Activated CD4-positive, alpha-beta T cell treated with anti-CD3 and anti-CD28 coated beads, Interleukin-2, amount 10 ng/mL, durations not matched to agents 24 days and 14 days (primary cell): ENCODE measurements at places on chromosomes 16 and 17. TPM values are rescaled to one million over a fixed set of nuclear protein-coding genes. Genes with fewer than 3 reads are reported as not detected.
A peak's percentile ranks its signal among the peaks of the same experiment; 100 is the strongest.

The GUCY2D gene
- total RNA-seq: not detected in 2 replicates

The TBC1D3E gene
- not detected in 2 replicates for total RNA-seq

The MT3 gene
- total RNA-seq: 5.9 and 9.3 TPM in 2 replicates

The ABCC11 gene
- 0.12 TPM in 1 of 2 replicates, not detected in the other for total RNA-seq

The FSCN2 gene
- 0.26 and 0.51 TPM in 2 replicates for total RNA-seq

The SLC5A11 gene
- total RNA-seq: not detected in 2 replicates

The SCNN1B gene
- not detected in 2 replicates for total RNA-seq

The SOST gene
- not detected in 2 replicates for total RNA-seq

DNA sequence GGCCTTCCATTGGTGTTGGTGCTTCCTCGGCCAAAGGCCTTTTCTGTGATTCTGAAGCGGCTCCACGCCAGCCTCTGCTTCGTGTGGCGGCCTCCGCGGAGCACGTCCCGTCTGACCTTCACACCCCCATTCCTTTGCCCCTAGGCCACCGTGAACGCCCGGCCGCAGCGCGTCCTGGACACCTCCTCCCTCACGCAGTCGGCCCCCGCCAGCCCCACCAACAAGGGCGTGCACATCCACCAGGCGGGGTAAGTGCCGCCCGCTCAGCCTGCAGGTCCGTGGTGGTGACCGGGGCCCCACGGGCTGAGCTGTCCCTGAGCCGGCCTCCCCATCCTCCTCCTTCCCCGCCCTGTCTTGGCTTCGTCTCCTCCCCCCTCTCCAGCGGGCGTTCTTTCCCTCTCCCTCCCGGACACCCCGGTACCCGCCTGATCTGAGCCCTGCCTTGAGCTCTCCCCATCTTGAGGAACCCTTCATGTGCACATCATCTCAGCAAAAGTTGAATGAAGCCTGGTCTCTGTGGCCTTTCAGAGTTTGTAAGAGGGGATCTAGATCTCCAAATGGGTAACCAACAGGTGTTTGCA lies 69.0 kb upstream of the CHMP6 start:
- no peak for DNase-seq
- no peak overlapping the region for H3K4me3 ChIP-seq
- H3K36me3 ChIP-seq: peaks cover 35% of the 10 kb centered on the region
- no peak overlapping the region for H3K27ac ChIP-seq
- H3K27me3 ChIP-seq: no peaks in the 10 kb centered on the region

GRCh38 chr17:27915709-27916108 lies 22.5 kb upstream of the LYRM9 start:
- H3K36me3 ChIP-seq: no peaks in the 10 kb centered on the region
- no peaks in the 10 kb centered on the region for H3K4me1 ChIP-seq
- peaks cover 5% of the 10 kb centered on the region for H3K27me3 ChIP-seq
- H3K27ac ChIP-seq: no peak overlapping the region

DNA sequence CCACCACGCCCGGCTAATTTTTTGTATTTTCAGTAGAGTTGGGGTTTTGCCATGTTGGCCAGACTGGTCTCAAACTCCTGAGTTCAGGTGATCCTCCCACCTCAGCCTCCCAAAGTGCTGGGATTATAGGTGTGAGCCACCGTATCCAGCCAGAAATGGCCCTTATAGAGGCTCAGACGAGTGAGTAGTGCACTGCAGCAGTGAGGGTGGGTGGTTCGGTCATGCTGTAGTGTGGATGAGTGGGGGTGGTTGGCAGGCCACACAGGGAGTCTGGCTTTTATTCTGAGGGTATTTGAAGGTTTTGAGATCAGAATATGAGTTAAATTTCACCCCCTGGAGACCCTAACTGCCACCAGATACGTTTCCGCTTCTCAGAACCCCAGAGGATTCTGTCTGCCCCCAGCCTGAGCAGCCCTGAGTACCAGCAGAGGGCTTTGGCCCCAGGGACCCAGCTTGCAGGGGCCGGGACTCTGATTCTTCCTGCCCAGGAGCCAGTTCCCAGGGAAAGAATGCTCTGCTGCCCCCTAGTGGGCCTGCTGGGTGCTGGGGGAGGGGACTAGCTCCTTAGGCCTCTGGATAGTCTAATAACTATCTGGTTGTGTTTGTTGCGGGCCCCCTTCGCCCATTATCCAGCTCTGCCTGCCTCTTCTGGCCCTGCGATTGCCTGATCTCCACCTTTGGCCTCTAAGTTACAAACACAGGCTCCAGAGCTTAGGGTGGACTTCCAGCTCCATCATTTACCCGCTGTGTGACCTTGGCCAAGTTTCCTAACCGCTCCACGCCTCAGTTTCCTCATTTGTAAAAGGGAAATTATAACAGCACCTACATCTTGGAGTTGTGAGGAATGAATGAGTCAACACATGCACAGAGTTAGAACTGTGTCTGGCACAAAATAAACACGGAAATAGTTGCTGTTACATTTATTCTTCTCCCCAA lies 2.0 kb downstream of the ZNF771 start:
- H3K4me1 ChIP-seq: peaks cover 31% of the 10 kb centered on the region
- peak overlapping the region; percentile 94 for H3K4me3 ChIP-seq
- peak; percentile 98 for DNase-seq
- H3K36me3 ChIP-seq: peaks cover 26% of the 10 kb centered on the region

GRCh38 chr16:14303639-14304394 lies 232.7 kb downstream of the MRTFB start:
- H3K4me1 ChIP-seq: peaks cover 14% of the 10 kb centered on the region
- no peak overlapping the region for H3K27ac ChIP-seq
- peak overlapping the region; percentile 78 for H3K4me3 ChIP-seq

DNA sequence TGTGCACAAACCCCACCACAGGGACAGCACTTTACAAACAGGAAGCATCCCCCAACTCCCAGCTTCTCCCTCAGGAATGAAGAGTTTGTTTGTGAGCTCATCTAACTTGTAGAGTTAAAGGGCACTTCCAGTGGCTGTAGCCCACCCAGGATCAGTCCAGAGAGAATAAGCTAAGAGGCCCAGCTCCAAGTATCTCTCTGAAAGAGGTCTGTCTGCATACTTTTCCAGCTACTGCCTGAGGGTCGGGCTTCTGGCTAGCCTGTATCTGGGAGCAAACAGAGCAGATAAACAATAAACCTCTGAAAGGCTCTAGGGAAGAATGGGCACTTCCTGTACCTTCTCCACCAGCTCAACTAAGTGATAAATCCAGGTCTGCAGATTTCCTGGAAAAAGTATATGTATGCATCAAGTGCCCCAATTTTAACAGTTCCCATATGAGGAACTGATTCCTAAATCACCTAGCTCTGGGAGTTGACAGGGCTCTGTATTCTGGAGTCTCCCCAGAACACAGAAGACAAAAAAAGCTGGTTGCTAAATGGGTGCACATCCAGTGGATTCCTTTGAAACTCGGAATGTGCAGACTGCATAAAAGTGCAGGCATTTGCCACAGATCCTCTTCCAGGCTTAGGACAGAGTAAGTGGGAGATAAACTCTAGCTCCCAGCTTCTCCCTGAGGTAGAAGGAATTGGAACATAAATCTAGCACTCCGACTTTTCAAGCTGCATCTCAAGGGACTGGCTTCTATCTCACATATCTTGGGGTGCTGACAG lies 37.1 kb upstream of the MYLK3 start:
- peaks cover 14% of the 10 kb centered on the region for H3K4me1 ChIP-seq
- no peak overlapping the region for H3K27ac ChIP-seq
- peaks cover 15% of the 10 kb centered on the region for H3K27me3 ChIP-seq
- no peaks in the 10 kb centered on the region for H3K36me3 ChIP-seq

DNA sequence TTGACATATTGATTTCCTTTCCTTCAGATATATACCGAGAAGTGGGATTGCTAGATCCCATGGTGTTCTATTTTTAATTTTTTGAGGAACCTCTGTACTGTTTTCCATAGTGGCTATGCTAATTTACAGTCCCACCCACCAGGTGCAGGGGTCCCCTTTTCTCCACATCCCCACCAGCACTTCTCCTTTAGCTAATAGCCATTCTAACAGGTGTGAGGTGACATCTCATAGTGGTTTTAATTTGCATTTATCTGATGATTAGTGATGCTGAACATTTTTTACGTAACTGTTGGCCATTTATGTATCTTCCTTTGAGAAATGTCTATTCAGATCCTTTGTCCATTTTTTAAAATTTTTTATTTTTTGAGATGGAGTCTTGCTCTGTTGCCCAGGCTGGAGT lies 93.9 kb downstream of the SDR42E1 start:
- no peak for DNase-seq
- no peak overlapping the region for H3K4me3 ChIP-seq
- H3K27ac ChIP-seq: no peak overlapping the region
- no peaks in the 10 kb centered on the region for H3K4me1 ChIP-seq
- no peaks in the 10 kb centered on the region for H3K27me3 ChIP-seq
- no peaks in the 10 kb centered on the region for H3K36me3 ChIP-seq

DNA sequence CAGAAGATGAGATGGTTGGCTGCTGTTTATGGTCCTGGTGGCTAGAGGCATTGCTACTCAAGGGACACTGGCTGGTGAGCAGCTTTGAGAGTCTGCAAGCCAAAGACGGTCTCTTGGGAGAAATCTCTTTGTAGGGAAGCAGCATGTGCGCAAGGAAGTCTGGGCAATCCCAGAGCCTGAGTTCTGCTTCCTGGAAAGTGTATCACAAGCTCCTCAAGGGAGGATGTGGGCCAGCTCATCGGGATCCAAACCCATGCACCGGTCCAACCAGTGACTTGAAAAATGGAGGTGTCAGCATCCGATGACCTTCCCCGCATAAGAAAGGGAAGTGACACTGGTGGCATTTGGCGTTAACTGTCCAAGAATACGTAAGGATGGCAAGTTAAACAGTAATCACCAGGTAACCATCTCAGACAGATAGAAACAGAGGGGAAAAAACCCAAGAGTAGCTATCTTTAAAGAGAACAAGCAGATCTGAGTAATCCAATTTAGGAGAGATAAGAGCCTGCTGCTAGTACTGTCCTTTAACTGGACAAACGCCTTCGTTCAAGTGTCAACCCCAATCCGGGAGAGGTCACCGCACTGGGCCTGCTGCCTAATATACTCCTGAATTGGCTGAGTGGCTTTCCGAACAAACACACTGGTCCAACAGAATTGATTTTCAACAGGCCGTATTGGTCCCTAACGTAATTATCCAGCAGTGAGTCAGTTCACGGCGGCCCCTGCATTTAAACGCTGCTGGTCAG lies 303.0 kb upstream of the ZFHX3 start:
- H3K27ac ChIP-seq: no peak overlapping the region
- no peaks in the 10 kb centered on the region for H3K36me3 ChIP-seq
- H3K4me3 ChIP-seq: no peak overlapping the region
- H3K4me1 ChIP-seq: no peaks in the 10 kb centered on the region
- no peaks in the 10 kb centered on the region for H3K27me3 ChIP-seq

DNA sequence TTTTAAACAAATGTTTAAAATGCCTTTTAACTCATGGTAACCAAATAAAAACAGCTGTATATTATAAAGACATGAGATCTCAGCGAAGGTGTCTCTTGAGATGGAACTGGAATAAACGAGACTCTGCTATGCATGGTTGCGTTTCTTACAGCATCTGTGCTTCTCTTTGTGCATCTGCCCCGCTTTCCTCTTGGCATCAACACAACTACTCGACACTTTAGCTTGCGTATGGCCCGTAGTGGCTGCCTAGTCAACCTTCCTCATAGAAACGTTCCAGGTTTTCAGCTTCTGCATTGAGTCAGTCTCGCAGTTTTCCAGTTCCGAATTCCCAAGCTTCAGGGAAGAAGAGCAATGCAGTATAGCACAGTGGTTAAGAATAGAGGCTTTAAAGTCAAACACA lies 214.9 kb downstream of the CEP112 start:
- DNase-seq: no peak
- no peak overlapping the region for H3K4me3 ChIP-seq
- no peaks in the 10 kb centered on the region for H3K4me1 ChIP-seq
- peaks cover 6% of the 10 kb centered on the region for H3K27me3 ChIP-seq

- H3K4me3 ChIP-seq: peak overlapping the region; percentile 81
- H3K36me3 ChIP-seq: peaks cover 10% of the 10 kb centered on the region
- H3K27me3 ChIP-seq: no peaks in the 10 kb centered on the region
- peaks cover 45% of the 10 kb centered on the region for H3K4me1 ChIP-seq
- H3K27ac ChIP-seq: no peak overlapping the region
Observed at GRCh38 chr17:38353086-38353604, 1.5 kb downstream of the SOCS7 start.

DNA sequence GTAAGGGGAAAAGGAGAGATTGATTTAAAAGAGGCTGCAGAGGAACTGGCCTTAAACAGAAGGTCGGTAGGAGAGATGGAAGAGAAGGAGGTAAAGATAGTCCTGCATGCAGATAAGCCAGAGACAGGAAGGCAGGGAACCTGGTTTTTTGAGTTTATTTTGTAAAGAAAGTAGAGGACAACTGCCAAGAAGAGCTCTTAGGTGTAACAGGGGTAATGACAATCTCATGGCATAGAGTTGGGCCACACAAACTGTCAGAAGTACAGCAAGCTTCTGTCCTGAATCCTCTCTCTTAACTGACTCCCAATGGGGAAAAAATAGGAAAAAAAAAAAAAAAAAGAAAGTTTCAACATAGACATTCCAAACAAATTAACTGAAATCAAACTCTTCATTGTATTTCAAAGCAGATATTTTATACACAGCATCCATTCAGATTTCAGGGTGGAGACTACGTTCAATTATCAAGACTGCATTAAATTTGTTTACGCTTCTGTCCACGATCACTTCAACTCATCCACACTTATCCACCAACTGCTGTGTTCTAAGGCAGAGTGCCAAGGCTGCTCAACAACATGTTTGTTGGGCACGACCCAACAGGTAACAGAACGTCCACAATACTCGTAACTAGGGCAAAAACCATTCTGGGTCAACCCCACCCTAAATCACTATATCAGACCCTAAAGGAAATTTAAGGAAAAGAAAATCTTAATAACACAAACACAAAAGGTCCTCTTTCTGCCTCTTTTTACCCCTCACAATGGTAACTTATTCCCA lies 34.9 kb downstream of the USP31 start:
- H3K4me1 ChIP-seq: peaks cover 2% of the 10 kb centered on the region
- H3K27ac ChIP-seq: no peak overlapping the region
- H3K4me3 ChIP-seq: no peak overlapping the region
- H3K27me3 ChIP-seq: no peaks in the 10 kb centered on the region
- DNase-seq: no peak

DNA sequence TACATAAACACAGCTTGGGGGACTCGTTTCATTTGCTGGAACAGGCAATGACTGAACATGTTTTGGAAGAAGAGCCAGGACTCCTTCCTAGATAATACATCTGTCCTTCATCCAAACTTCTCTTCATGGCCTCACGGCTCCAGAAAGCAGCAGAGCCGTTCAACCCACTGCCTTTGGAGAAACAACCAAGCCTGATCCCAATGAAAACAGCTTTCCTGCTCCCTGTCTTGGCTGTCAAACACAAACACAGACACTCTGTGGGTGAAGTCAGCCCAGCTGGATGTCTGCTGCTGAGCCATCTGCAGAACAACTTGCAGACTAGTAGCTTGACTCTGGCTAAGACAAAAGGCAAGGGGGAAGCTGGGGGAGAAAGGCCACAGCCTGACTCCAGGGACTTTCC lies 345.1 kb upstream of the PSMD7 start:
- no peak for DNase-seq
- no peaks in the 10 kb centered on the region for H3K27me3 ChIP-seq
- H3K27ac ChIP-seq: no peak overlapping the region
- H3K4me3 ChIP-seq: no peak overlapping the region
- H3K4me1 ChIP-seq: no peaks in the 10 kb centered on the region

- H3K27ac ChIP-seq: no peak overlapping the region
- H3K4me1 ChIP-seq: no peaks in the 10 kb centered on the region
- no peaks in the 10 kb centered on the region for H3K36me3 ChIP-seq
- DNase-seq: no peak
Observed at GRCh38 chr16:49664221-49665215, 191.4 kb downstream of the ZNF423 start.

- no peak overlapping the region for H3K4me3 ChIP-seq
- peaks cover 25% of the 10 kb centered on the region for H3K36me3 ChIP-seq
- H3K27ac ChIP-seq: peak overlapping the region; percentile 7
- no peak for DNase-seq
- H3K27me3 ChIP-seq: no peaks in the 10 kb centered on the region
Observed at GRCh38 chr16:70577256-70577698, 53.7 kb downstream of the SF3B3 start.

GRCh38 chr17:29579866-29580771 lies 9.3 kb downstream of the GIT1 start:
- H3K4me3 ChIP-seq: no peak overlapping the region
- H3K27ac ChIP-seq: peak overlapping the region; percentile 82
- no peaks in the 10 kb centered on the region for H3K27me3 ChIP-seq
- DNase-seq: peak; percentile 96
- H3K4me1 ChIP-seq: peaks cover 13% of the 10 kb centered on the region
